Uterus (tissue), 4 donors: ENCODE measurements at places on chromosomes 4 and X. TPM values are rescaled to one million over a fixed set of nuclear protein-coding genes. Genes with fewer than 3 reads are reported as not detected.

F9 gene
- not detected for total RNA-seq

- H3K27me3 ChIP-seq, result no peaks in the 10 kb centered on the region
- no peak for DNase-seq
- H3K27ac ChIP-seq, result peak overlapping the region; percentile 47
- no peaks in the 10 kb centered on the region for H3K36me3 ChIP-seq
- H3K4me3 ChIP-seq, result no peak overlapping the region
Measured at GRCh38 chr4:153447175-153447905, 18.8 kb upstream of the TMEM131L start.

IL2 gene
- not detected for total RNA-seq

MND1 gene
- not detected for total RNA-seq

CFAP99 gene
- not detected for total RNA-seq

TASL gene
- 0.29 TPM for total RNA-seq

BMP3 gene
- 1.3 TPM for total RNA-seq

SFRP2 gene
- total RNA-seq, result 0.26 TPM

GRCh38 chr4:108881190-108881589, 118.3 kb upstream of the ETNPPL start:
- H3K36me3 ChIP-seq, result no peaks in the 10 kb centered on the region
- H3K4me1 ChIP-seq, result no peaks in the 10 kb centered on the region
- H3K27me3 ChIP-seq, result no peaks in the 10 kb centered on the region
- H3K27ac ChIP-seq, result no peak overlapping the region

IL2RG gene
- 3.0 TPM for total RNA-seq

DNA sequence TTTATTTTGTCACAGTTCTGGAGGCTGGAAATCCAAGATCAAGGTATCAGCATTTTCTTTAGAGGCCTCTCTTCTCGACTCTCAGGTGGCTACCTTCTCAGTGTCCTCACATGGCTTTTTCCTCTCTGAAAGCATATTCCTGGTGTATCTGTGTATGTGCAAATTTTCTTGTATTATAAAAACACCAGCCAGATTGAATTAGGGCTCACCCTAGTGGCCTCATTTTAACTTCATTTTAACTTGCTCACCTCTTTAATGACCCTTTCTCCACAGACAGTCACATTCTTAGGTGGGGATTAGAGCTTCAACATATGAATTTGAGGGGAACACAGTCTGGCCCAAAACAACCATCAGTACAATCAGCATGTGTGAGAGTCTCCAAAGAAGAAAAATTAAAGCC, 542.4 kb upstream of the FAM241A start:
- no peaks in the 10 kb centered on the region for H3K4me1 ChIP-seq
- no peak for DNase-seq
- no peak overlapping the region for H3K27ac ChIP-seq
- H3K36me3 ChIP-seq, result no peaks in the 10 kb centered on the region
- no peaks in the 10 kb centered on the region for H3K27me3 ChIP-seq

DNA sequence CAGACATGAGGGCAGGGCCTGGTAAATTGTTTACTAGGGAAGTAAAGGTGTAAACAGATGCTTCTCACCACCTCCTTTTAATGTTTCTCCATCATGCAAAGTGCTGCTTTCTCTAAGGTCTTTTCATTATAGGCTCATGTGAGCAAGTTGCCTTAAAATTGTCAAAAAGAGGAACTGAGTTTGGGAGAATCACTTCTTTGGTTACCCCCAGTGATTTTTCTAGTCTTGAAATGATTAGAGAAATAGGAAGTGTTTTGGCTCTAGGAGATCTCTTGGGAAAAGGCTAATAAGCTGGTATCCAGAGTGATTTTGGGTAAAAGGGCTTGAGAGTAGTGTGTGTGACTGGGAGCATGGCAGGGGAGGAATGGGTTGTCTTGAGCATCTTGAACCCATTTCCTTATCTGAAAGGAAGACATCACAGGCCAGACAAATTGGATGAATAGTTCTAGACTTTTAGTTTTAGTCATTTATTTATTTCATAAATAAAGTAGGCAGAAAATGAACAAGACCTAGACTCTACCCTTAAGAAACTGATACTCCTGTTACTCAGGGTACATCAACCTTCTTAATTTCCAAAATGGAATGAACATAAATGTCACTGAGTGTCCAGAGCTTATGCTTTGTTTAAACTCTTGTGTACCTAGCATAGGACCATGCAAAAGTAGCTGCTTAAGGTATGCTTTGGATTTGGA, 14.2 kb downstream of the GRPR start:
- DNase-seq, result no peak
- no peak overlapping the region for H3K4me3 ChIP-seq
- H3K4me1 ChIP-seq, result no peaks in the 10 kb centered on the region
- no peaks in the 10 kb centered on the region for H3K36me3 ChIP-seq
- H3K27me3 ChIP-seq, result peaks cover 4% of the 10 kb centered on the region

GRCh38 chr4:128861856-128862518, 52.5 kb downstream of the JADE1 start:
- no peaks in the 10 kb centered on the region for H3K4me1 ChIP-seq
- no peak overlapping the region for H3K4me3 ChIP-seq
- no peak for DNase-seq
- no peaks in the 10 kb centered on the region for H3K36me3 ChIP-seq

GRCh38 chrX:38086451-38087215, 80.3 kb downstream of the SYTL5 start:
- no peaks in the 10 kb centered on the region for H3K4me1 ChIP-seq
- no peak overlapping the region for H3K4me3 ChIP-seq
- no peak for DNase-seq
- H3K27me3 ChIP-seq, result no peaks in the 10 kb centered on the region
- H3K27ac ChIP-seq, result no peak overlapping the region

DNA sequence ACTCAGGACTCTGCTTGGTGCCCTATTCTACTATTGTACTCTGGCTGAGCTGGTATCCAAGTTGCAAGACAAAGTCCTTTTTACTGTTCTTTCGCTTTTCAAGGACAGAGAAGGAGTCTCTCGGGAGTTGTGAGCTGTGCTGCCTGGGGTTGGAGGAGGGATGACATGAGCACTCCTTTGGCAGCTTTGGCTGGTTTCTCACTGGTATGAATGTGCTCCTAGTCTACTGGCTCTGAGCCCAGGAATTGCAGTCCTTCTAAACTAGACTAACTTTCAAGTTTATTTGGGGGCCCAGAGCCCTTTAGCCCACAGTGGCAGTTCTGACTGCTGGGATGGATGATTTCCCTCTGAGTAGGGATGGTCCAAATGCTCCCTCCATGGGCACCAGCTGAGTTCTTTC, 997.1 kb downstream of the RAB28 start:
- no peak for DNase-seq
- H3K27ac ChIP-seq, result no peak overlapping the region
- no peaks in the 10 kb centered on the region for H3K27me3 ChIP-seq
- no peak overlapping the region for H3K4me3 ChIP-seq
- no peaks in the 10 kb centered on the region for H3K4me1 ChIP-seq

DNA sequence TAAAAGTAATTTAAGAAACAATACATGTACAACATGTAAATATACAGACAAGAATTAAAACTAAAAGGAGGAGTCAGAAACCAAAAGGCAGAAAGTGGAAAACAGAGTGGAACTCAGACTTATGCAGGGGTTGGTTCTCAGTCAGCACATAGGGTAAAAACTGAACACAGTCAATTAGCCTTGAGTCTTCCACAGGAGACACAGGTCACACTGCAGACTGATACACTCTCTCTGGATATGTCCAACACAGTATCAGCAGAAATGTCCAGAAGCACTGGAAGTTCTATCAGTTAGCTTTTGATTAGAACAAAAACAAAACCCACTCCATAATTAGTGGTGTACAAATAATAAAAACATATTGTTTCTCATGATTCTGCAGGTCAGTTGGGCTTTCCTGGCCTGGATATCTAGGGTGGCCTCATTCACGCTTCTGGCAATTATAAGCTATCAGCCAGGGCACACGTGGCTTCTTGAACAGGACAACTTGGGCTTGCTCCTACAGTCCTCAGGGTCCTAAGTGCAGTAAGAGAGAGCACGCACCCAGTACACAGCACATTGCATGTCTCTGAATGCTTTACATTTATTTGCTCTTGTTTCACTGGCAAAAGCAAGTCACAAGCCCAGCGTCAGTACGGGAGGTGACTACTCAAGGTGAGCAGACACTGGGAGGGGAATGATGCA, 21.6 kb downstream of the TEC start:
- H3K27me3 ChIP-seq, result no peaks in the 10 kb centered on the region
- H3K27ac ChIP-seq, result no peak overlapping the region
- H3K36me3 ChIP-seq, result no peaks in the 10 kb centered on the region
- H3K4me3 ChIP-seq, result no peak overlapping the region

DNA sequence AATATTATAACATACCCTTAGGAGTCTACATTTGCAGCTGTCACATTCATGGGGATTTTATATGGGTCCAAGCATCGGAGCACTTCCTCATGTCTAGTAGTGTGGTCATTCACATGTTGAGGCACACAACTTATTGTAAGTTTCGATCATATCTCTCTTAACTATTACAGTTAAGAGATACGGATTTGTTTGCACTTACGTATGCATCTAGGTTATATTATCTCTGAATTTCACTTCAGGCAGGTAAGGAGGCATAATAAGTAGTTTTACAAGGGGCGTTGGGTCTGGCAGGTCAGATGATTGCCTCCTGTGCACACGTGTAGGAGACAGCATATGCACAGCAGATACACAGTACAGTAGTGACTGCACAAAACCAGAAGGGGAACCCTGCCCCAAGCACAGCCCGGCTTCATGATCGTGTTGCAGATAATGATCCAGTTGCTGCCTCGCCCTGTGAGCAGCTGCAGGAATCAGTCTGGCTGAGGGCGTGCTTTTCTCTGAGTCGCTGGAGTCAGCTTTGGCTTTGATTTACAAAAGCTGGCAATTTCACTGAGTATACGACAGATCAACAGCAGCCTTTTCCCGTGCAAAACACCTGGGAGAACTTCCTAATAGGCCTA, 302.9 kb upstream of the GATB start:
- H3K4me1 ChIP-seq, result no peaks in the 10 kb centered on the region
- H3K27ac ChIP-seq, result no peak overlapping the region
- no peaks in the 10 kb centered on the region for H3K36me3 ChIP-seq
- H3K27me3 ChIP-seq, result no peaks in the 10 kb centered on the region
- DNase-seq, result no peak

GRCh38 chr4:5992171-5992827, 25.9 kb downstream of the C4orf50 start:
- no peaks in the 10 kb centered on the region for H3K27me3 ChIP-seq
- DNase-seq, result no peak
- no peaks in the 10 kb centered on the region for H3K36me3 ChIP-seq
- no peaks in the 10 kb centered on the region for H3K4me1 ChIP-seq
- no peak overlapping the region for H3K4me3 ChIP-seq

DNA sequence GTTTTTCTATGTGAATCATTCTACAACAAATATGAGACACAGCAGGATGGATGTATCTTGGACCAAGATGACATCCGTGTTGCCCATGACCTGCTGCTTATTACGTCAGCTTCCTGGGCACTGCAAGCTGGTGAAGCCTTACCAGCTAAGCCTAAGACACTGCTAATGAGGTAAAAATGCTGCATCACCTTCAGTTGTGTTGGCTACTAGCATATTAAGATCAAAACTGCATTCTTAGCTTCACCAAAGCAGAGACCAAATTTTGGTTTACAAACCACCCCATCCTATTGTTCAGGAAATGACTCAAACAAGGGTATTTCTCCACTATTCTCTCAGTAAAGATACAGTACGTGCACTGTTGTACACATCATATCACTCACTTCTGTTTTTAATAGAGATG, 50.3 kb downstream of the MAML3 start:
- H3K4me1 ChIP-seq, result no peaks in the 10 kb centered on the region
- H3K36me3 ChIP-seq, result no peaks in the 10 kb centered on the region
- no peaks in the 10 kb centered on the region for H3K27me3 ChIP-seq
- no peak overlapping the region for H3K27ac ChIP-seq
- H3K4me3 ChIP-seq, result no peak overlapping the region

DNA sequence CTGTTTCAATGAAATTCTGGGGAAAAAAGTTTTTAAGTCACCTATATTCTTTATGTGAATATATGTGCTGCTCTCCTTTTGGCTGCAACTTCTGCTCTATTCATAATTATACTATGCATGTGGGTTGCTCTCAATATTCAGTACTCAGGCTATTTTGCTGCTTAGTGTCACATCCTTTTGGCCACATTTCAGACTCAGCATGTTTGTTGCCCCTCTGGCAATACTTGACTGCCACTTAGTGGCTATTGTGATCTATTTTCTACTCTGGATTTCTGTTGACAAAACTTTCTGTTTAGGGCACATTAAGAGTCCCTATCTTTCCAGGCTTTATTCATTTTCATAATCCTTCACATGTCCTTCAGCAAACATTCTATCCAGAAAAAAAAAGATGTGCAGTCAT, 15.8 kb upstream of the CT45A1 start:
- no peak overlapping the region for H3K4me3 ChIP-seq
- H3K27me3 ChIP-seq, result no peaks in the 10 kb centered on the region
- DNase-seq, result no peak
- no peak overlapping the region for H3K27ac ChIP-seq
